Karpas-422 (cell line): ENCODE measurements at places on chromosomes 3 and 15. TPM values are rescaled to one million over a fixed set of nuclear protein-coding genes. Genes with fewer than 3 reads are reported as not detected.
A peak's percentile ranks its signal among the peaks of the same experiment; 100 is the strongest.

GNAT1 gene
- total RNA-seq: not detected in 2 replicates

DNA sequence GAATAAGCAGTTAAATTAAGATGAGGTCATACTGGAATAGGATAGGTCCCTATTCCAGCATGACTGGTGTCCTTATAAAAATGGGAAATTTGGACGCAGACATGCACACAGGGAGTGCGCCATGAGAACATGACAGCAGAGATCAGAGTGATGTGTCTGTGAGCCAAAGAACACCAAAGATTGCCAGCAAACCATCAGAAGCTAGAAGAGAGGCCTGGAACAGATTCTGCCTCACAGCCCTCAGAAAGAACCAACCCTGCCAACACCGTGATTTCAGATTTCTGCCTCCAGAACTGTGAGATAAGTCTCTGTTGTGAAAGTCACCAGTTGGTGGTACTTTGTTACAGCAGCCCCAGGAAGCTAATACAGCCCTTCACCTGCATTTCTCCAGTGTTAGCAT lies 34.7 kb downstream of the EPHB1 start:
- DNase-seq: no peak

NPAP1 gene
- total RNA-seq: not detected in 2 replicates

FEZF2 gene
- total RNA-seq: not detected in 2 replicates

ST3GAL6 gene
- not detected in 2 replicates for total RNA-seq

DNA sequence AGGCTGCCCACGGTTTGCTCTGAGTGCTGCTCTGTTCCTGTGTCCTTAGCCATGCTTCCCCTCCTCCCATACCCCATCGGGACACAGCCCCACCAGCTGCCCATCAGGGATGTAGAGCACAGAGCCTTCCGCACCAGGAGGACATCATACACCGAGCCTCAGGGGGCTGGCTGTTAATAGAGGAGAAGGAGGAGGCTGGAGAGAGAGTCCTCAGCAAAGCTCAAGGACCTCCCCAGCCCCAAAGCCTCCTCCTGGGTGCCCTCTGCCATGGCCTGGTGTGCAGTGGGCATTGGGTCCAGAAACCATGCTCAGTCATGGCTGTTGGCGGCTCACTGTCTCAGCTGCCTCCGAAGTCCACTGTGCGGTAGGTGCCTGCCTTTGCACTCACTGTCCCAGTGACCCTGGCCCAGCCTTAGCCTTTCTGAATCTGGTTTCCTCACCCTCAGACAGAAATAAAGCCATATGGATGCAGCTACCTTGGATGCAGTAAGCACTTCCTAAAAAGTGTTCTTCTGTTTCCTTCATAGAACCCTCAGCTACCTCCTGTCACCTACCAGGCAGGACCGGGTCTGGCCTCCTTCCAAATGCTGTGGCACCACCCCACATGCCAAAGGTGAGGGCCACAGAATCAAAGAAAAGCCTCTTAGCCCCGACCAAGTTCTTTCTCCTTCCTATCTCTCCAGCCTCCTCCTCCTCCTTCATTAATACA lies 53.9 kb downstream of the ACAD9 start:
- DNase-seq: no peak

GRCh38 chr15:50028326-50028725 lies 90.7 kb downstream of the ATP8B4 start:
- no peak for DNase-seq

DNA sequence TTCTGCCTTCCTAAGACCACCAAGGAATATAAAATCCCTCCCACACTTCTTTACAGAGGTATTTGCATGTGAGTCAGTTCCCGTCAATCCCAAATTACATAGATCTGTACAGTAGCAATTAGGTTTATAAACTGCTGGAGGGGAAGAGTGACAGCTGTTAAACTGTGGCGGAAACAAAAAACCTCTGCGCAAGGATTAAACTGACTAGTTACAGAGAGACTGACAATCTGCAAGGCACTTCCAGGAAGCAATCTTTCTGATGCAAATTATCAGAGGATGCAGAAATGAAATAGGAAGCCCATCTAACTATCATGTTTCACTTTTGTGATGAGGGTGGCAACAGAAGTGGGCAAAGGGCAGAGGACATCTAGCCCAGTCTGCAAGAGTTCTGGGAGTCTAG lies 150.4 kb downstream of the RTP4 start:
- DNase-seq: peak; percentile 75

STX19 gene
- total RNA-seq: not detected in 2 replicates

IGF1R gene
- 0.56 and 5.4 TPM in 2 replicates for total RNA-seq

DNA sequence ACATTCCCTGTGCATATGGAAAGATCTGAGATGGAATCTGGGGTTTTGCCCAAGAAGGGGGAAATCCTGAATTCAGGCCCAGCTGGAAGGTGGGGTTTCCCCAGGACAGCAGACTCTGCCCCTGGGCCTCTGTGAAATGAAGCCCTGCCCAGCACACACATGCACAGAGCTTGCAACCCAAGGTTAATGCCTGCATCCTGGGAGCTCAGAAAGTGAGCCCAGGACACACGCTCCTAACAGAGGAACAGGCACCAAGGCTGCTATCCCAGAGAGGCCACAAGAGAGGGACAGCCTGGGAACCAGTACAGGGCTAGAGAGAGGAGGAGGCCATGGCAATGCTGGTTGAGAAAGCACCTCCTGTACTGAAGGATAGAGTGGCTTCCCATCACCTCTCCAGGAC lies 16.1 kb downstream of the SEMA5B start:
- no peak for DNase-seq
